ENCODE measurements at places on chromosomes 1 and 21. TPM values are rescaled to one million over a fixed set of nuclear protein-coding genes. Genes with fewer than 3 reads are reported as not detected.
A peak's percentile ranks its signal among the peaks of the same experiment; 100 is the strongest.

- DNase-seq = no peak
These were observed 126.5 kb downstream of the PBX1 start for GRCh38 chr1:164685266-164686035.

GRCh38 chr1:179968994-179969919 is 14.6 kb downstream of the CEP350 start:
- no peak for DNase-seq

DNA sequence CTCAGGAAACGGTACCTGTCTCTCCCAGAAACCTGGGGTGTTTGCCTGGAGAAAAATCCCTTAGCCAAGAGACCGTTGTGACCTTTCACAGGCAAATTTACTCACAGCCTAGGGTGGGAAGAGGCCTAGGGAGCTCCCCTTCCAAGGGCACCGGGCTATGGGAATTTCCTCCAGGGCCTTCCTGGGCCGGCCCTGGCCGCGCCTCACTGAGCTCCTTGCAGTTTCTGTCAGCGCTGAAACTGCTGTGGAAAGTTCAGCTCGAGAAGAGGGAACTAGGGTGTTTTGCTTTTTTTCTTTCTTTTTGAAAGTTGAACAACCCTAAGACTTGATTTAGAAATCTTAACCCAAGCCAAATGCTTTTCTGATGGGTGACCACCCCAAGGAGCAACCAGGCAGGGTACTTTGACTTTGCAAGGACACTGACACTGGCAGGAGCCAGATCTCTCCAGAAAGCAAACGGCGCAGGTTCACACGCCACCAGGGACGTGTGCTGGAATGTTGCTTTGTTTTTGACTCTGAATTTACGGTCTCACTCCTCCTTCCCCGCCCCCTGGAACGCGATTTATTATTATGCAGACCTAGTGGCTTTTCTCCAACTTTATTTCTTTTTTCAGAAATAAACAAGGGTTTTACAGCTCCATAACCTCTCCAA is 229.6 kb upstream of the JUN start:
- peak; percentile 73 for DNase-seq

DNA sequence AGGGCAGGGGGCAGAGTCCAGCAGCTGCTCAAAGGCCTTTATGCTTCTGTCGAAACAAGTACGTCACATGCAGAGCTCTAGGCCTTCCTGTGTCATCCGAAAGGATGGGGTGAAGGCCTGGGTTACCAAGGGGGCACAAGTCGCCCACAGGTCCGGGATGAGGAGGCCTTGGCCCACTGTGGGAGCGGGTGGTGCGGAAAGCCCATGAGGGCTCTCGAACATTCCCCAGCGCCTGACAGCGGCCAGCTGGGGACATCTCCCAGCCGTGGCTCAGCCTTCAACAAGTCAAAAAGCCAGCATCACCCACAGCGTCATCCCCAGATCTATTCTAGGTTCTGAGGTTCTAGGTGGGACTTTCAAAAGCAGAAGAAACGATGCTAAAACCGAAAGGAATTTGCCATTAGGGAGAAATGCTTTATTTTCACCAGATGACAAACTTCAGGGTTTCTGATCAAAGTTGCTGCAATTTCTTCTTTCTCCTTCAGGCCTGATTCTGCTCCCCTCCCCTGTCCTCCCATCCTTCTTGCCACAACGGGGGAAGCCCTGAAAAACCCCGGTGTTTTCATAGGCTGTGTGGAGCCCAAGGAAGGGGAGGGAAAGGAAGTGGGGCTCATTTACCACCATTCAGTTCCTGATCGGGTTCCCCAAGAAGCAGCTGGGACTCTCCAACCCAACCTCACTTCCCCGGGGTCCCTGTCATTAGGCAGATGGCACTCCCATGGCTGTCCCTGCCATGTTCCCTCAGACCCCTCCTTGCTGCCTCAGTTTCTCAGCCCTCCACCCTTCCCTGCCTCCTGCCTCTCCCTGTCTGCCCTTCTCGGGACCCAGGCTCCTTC is 17.6 kb downstream of the GPR137B start:
- DNase-seq = peak; percentile 87

DNA sequence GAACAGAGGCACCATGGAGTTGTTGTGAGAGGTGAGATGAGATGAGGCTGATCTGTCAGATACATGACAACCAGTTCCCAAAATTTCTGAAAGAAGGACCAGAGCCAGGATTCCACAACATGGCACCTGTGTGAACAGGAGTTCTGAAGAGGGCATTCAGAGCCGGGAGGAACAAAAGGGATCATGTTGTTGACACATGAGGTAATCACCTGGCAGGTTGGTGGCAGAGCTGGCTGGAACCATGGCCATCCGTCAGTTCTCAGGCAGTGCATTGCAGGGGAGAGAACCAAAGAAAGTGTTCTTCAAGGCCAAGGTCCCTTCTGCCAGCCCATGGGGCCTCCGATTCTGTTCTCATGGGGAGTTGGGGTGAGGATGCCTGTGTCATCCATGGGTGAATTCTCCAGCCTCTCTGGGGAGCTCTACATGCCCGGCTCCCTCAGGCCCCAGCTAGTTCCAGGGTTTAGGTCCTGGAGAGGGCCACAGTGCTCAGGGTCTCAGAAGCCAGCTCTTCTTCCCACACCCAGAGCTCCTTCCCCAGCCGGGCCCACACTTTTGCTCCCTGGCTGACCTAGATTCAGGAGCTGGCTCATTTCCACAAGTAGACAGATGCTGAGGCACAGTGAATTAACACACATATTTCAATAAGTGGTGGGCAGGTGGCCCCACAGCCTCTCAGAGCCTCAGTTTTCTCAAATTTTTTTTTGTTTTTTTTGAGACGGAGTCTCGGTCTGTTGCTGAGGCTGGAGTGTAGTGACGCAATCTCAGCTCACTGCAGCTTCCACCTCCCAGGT is 49.1 kb upstream of the CTPS1 start:
- DNase-seq = no peak

The RPF1 gene
- 29.6 TPM for total RNA-seq

GRCh38 chr1:167503626-167504466 is 14.5 kb downstream of the CD247 start:
- no peak for DNase-seq

The C1QB gene
- 296 TPM for total RNA-seq

- no peak for DNase-seq
These were observed 167.2 kb downstream of the RUNX1 start for GRCh38 chr21:34881839-34882371.

DNA sequence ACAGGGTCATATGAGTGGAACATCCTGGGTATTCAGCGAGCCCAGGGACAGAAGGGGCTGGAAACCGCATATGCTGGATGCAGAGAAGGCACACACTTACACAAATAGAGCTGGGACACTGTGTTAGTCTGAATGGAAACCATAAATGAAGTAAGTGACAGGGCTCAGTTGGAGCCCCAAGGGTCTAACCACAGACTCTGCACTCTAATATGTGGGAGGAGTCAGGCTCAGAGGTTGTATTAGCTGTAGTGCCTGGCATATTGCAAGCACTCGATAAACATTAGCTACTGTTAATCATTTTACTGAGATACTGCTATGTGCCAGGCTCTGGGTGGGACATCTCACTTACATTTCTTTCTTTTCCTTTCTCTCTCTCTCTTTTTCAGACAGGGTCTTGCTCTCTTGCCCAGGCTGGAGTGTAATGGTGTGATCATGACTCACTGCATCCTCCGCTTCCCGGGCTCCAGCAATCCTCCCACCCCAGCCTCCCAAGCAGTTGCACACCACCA is 6.5 kb upstream of the OLIG1 start:
- no peak for DNase-seq

The NBL1 gene
- 141 TPM for total RNA-seq

DNA sequence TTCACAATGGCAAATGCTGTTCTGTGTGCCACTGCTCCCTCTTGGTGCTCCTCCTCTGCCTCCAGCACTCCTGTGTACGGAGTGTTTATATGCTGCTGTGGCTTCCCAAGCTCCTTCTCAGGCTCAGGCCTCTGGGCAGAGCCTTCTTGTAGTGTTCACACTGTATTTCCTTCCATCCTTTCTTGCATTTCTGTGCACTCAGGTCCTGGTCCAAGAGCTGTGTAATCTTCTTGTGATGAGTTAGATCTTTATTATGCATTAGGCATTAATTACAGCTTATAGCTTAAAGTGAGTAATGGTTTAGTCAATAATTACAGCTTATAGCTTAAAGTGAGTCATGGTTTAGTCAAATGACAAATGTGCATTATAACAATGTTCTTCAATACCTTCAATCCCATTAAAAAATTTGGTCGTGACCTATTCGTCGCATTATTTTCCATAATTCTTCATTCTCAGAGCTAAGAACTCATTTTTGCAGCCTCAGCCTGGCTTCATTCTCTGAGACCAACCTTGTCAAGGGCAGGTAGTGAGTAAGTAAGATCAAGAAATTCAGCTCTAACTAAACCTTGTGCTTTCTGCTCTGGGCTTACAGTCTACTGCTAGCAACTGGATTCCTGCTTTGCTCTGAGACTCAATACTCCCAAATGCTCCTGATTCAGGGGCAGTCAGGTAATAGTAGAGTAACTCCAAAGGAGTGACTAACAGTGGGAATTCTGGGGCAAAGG is 154.5 kb upstream of the SPAG17 start:
- no peak for DNase-seq

DNA sequence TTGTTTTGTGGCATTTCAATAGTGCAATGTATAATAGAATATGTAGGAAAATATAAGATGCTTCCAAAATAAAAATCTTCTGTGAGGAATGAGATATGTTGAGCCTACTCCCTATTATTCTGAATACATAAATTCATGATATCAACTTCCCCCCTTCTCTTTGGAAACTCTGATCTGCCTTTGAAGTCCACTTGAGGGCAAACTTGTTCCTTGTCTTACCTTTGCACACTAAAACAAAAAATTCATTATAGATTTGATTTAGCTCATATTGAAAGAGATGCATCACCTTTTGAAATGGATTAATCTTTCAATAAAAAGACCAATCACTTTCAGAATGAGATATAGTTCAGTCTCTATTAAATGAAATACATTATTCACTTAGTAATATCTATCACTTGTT is 580.7 kb upstream of the ADGRL4 start:
- no peak for DNase-seq

The XCL1 gene
- total RNA-seq = not detected

The SYTL1 gene
- total RNA-seq = 19.3 TPM

- DNase-seq = no peak
These were observed 124.3 kb downstream of the VAV3 start for GRCh38 chr1:107840725-107841124.

- DNase-seq = no peak
These were observed 52.6 kb downstream of the KIF21B start for GRCh38 chr1:200970771-200971427.

DNA sequence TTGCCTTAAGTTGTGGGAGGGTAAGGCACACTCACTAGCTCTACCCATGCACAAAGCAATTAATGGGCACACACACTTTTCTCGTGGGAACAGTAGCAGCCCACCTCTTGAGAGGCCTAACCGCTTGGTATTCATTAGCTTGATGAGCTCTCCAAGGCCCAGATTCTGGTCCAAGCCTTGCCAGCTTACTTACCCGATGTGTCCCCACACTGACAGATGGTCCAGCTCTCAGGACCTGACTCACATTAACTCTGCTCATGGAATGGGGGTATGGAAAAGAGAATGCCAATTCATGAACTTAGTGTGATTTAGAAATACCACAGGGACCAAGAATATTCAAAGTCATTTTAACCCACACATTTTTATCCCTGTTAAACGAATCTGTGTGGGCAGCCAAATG is 106.8 kb upstream of the CACHD1 start:
- DNase-seq = no peak

The DNM3 gene
- total RNA-seq = 19.1 TPM

DNA sequence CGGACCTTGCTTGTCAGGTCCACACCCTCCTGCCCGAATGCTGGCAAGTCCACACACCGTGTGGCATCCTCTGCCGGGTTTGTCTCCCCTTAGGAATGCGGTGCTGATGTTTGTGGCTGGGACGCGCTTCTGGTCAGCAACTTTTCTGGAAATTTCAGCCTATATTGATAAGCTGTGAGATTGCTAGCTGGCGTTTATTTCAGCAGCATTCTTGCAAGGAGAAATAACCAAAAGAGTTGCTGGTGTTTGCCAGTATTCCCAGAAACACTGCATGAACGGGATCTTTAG is 601 bp downstream of the CEPT1 start:
- DNase-seq = no peak

DNA sequence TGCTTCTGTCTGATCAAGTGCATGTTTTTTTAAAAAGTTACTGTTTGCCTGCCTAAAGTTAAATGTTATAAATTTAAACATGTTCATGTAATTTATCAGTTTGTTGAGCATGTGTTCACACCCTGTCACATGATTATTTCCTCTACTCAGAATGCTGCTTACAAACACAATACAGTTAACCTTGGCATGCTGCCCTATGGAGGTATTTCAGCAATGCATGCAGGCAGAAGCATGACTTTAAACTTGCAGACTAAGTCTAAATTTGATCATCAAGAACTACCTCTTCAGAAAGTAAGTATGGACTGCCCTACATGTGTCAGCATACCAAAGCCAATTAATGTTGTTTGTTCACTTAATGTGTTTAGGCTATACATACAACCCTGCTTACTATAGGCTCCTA is 161.6 kb downstream of the LRRC40 start:
- peak; percentile 22 for DNase-seq

- no peak for DNase-seq
These were observed 9.1 kb upstream of the C1QTNF12 start for GRCh38 chr1:1255611-1256010.

GRCh38 chr1:53620061-53620855 is 118.7 kb downstream of the GLIS1 start:
- peak; percentile 42 for DNase-seq

The HTR1D gene
- 0.09 TPM for total RNA-seq

The ARHGEF11 gene
- total RNA-seq = 36.4 TPM

The TDRD10 gene
- 4.7 TPM for total RNA-seq

GRCh38 chr1:196535727-196536126 is 72.5 kb downstream of the KCNT2 start:
- DNase-seq = no peak

GRCh38 chr1:28921286-28921869 is 7.0 kb downstream of the EPB41 start:
- no peak for DNase-seq

GRCh38 chr1:1914101-1914970 is 724 bp upstream of the CALML6 start:
- peak; percentile 59 for DNase-seq

The TLR5 gene
- 31.3 TPM for total RNA-seq

The RHEX gene
- 39.5 TPM for total RNA-seq

The CD1C gene
- total RNA-seq = 4.8 TPM

The ZSCAN20 gene
- 6.3 TPM for total RNA-seq

DNA sequence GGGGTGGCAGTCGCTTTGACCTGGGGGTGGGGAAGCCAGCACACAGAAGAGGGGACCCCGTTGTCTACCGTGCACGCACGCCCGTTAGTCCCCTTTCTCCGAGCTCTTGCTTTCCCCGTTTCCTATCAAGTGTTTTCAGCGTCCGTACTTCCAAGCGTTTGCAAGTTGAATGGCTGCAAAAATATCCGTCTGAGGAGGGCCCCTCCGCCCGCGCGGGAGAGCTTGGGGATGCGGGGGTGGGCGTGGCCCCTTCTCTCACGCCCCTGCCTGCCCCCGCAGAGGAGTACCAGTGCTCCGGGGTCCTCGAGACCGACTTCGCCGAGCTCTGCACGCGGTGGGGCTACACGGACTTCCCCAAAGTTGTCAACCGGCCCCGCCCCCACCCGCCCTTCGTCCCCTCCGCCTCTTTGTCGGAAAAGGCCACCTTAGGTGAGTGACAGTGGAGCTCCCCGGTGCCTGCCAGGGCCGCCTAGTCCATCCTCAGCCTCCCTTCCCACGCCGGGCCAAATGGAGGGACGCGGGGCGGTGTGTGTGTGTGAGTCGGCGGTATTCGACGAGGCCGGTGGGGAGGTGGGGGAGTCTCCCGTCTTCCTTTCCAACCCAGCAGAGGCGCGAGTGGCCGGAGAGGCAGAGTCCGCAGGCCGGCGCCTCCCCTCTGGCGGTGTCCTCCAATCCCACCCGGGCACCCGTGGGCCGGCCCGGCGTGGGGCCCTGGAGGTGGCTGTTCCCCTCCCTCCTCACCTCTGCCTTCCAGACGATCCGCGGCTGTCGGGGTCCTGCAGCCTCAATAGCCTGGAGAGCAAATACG is 3.4 kb downstream of the LRRC71 start:
- peak; percentile 35 for DNase-seq

Data from kidney (tissue), 22 donors.